ENCODE measurements at places on chromosomes 11 and 22. TPM values are rescaled to one million over a fixed set of nuclear protein-coding genes. Genes with fewer than 3 reads are reported as not detected.

PKDREJ gene
- polyA plus RNA-seq = 0.08 TPM

SAA1 gene
- 1.3 TPM for polyA plus RNA-seq

LARGE1 gene
- 13.4 TPM for polyA plus RNA-seq

IFITM10 gene
- 0.15 TPM for polyA plus RNA-seq

MMP3 gene
- polyA plus RNA-seq = 0.04 TPM

KCNQ1OT1 gene
- polyA plus RNA-seq = 0.43 TPM

SUSD2 gene
- 2.9 TPM for polyA plus RNA-seq

AMOTL1 gene
- 24.8 TPM for polyA plus RNA-seq

CCDC116 gene
- polyA plus RNA-seq = not detected

MFRP gene
- not detected for polyA plus RNA-seq

BTG4 gene
- not detected for polyA plus RNA-seq

MUC2 gene
- not detected for polyA plus RNA-seq

MFNG gene
- polyA plus RNA-seq = 4.7 TPM

TRIM34 gene
- polyA plus RNA-seq = 7.2 TPM

ESAM gene
- 40.7 TPM for polyA plus RNA-seq

SERPIND1 gene
- polyA plus RNA-seq = 5.0 TPM

CECR2 gene
- polyA plus RNA-seq = 1.1 TPM

TOLLIP gene
- polyA plus RNA-seq = 25.8 TPM

CCDC89 gene
- polyA plus RNA-seq = 2.8 TPM

RHOD gene
- polyA plus RNA-seq = 5.5 TPM

POU2AF3 gene
- 7.4 TPM for polyA plus RNA-seq

LRRC32 gene
- polyA plus RNA-seq = 39.9 TPM

MPPED1 gene
- polyA plus RNA-seq = 1.3 TPM

C22orf42 gene
- not detected for polyA plus RNA-seq

OR51B4 gene
- not detected for polyA plus RNA-seq

PITPNB gene
- polyA plus RNA-seq = 77.2 TPM

FXYD6 gene
- 256 TPM for polyA plus RNA-seq

TREH gene
- polyA plus RNA-seq = not detected

OR51E2 gene
- 2.0 TPM for polyA plus RNA-seq

CLDN5 gene
- polyA plus RNA-seq = 0.48 TPM

ZNF214 gene
- polyA plus RNA-seq = 3.5 TPM

SLC5A12 gene
- polyA plus RNA-seq = 0.15 TPM

AGBL2 gene
- polyA plus RNA-seq = 4.5 TPM

MRGPRF gene
- 40.7 TPM for polyA plus RNA-seq

KRTAP5-1 gene
- polyA plus RNA-seq = not detected

SLN gene
- polyA plus RNA-seq = not detected

CBX7 gene
- 96.9 TPM for polyA plus RNA-seq

NNMT gene
- polyA plus RNA-seq = 136 TPM

Data from ovary (tissue), 10 donors.